ENCODE measurements at places on chromosomes 5 and 9.
A peak's percentile ranks its signal among the peaks of the same experiment; 100 is the strongest.

DNA sequence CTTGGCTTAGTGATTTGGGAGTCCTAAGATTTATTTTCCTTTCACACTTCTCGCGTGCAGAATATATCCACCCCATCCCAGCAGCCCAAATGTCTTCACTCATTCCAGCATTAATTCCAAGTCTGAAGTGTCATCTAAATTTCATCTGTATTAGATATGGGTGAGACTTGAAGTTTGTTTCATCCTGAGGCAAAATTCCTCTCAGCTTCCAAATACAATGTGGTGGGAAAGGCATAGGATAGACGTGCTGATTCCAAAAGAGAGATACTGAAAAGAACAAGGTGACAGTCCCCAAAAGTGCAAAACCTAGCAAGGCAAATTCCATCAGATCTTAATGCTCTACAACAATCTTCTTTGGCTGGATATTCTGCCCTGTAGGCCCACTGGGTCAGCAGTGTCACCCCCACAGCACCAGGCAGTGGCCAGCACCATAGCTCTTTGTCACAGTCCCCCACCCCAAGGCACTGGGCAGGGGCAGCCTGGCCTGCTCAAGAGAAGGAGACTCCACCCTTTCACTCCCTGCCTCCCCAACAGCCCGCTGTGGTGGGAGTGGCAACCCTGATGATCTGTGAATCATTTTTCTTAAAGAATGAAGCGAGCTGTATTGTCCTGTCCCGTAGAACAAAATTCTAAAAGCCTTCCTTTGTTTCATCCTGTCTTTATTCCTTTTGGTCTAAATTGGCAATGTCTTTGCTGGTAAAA lies 2.7 kb upstream of the ADAM19 start:
- no peak for DNase-seq

DNA sequence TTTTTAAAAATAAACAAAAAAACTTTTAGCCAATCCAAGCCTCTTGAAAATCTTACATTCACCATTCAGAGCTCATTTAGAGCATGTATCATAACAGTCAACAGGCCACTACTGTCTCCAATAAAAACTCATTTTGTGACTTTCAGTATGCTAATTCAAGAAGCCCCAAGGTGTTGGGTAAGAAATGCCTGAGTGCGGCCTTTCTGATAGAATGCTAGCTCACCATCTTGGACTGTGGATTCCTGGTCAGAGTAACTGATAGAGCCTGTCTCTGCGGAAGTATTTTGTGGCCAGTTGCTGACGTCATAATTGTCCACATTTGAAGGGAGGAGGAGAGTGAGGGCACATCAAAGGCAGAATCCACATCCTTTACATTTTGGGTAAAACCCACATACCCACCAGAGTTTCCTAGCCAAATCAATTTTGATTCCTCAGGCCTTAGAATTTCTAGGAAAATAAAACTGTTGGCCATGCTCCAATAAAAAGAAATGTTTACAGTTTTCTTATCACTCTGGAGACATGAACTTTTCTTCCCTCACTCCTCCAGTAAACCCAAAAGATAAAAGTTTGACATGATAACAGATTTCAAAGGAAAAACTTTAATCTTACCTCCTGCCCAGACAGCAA lies 41.1 kb upstream of the ERCC6L2 start:
- no peak for DNase-seq

- DNase-seq: no peak
Measured at GRCh38 chr5:168131519-168131918, 159.9 kb upstream of the WWC1 start.

DNA sequence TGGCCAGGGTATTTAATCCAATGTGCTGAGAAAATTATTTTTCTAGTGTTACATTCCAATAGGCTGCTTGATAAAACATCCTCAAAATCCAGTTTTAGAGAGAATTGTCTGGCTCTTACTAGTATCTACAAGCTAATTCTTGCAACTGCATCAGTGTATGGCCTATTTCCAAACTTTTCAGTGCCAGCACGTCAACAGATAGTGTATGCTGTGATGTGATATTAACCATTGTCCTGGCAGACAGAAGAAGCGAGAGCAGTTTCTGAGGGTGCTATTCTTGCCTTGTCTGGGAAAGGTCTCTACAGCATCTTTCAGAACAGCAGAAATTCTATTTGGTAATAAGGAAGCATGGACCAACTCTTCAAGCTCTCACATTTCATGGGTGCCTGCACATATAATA lies 174.2 kb upstream of the CDH12 start:
- no peak for DNase-seq

DNA sequence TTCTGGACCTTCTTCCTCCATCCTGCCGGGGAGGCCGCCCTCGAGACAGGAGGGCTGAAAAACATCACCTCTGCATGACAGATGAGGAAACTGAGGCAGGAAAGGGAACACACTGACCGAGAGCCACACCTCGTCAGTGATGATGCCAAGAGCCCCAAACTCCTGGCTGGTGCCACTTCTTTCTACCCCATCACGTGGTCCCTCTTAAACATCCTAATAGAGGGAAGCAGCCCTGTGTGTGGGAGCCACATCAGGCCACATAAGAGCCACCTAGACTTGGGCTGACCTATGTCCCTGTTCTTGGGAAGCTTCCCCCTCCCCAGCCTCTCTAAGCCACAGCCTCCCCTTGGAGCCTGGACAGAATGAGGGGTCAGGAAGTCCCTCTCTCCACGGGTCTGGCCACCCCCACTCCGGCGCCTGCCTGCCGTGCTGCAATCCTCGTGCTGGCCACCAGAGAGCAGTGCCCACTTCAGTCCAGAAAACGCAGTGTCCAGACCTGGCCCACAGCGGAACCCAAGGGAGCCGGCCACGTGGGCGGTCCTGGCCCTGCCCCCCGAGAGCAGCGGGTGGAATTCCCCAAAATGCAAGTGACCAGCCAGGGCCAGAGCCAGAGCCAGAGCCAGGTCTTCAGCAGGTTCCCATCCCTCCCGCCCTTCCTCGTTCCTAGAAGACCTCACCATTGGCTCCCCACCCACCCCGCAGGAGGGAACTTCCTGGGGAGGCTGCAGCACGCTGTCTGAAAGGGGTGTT lies 54.7 kb upstream of the SARDH start:
- peak; percentile 71 for DNase-seq

- no peak for DNase-seq
Measured at GRCh38 chr5:31478901-31479300, 53.0 kb downstream of the DROSHA start.

DNA sequence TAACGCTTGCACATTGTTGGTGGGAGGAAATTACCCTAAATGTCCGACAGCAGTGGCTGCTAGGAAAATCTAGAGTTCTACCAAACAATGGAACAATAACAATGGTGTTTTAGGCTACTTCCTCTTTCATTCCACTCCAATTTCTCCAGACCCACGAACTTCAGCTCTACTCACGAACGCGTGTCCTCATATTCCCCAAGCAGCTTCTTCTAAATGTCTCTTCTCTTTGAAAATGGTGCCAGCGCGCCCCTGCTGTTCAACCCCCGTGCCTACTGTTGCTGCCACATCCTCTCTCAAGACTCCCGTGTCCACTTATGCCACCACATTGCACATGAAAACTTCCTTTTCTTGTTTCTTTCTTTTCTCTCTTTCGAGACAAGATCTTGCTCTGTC lies 25.6 kb downstream of the OR2V2 start:
- DNase-seq: peak; percentile 61

GRCh38 chr5:61640179-61641021 lies 308.3 kb downstream of the ZSWIM6 start:
- DNase-seq: peak; percentile 52

- DNase-seq: no peak
Measured at GRCh38 chr9:95557142-95557541, 40.4 kb upstream of the PTCH1 start.

GRCh38 chr5:124620743-124621142 lies 125.7 kb downstream of the ZNF608 start:
- no peak for DNase-seq

DNA sequence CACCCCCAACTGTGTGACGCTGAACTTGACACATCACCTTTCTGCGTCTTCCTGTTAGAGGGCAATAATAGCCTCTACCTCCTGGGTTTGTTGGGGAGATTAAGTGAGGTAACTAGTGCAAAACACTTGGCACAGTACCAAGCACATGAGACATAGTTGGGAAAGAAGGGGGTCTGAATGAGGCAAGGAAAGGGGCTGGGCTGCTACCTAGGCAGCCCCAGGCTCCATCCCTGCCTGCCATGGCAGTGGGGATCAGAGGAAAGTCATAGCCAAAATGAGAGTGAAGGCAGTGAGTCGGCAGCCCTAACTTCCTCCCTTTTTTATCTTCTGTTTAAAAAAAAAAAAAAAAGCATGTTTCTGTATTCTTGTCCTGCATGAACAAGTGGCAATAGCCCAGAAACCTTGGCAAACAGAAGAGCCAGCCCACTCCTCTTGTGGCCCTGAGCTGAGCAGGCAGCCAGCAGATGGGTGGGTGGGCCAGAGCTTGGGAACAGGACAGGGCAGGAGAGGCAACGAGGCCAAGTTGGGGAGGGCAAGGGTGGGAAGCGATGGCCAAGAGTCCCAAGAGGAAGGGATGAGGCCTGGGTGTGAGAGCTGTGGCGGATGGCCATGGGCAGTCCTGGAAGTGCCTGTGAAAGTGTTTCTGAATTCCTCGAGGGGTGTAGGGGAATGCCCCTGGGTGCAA lies 11.4 kb downstream of the CAMK2A start:
- DNase-seq: no peak

DNA sequence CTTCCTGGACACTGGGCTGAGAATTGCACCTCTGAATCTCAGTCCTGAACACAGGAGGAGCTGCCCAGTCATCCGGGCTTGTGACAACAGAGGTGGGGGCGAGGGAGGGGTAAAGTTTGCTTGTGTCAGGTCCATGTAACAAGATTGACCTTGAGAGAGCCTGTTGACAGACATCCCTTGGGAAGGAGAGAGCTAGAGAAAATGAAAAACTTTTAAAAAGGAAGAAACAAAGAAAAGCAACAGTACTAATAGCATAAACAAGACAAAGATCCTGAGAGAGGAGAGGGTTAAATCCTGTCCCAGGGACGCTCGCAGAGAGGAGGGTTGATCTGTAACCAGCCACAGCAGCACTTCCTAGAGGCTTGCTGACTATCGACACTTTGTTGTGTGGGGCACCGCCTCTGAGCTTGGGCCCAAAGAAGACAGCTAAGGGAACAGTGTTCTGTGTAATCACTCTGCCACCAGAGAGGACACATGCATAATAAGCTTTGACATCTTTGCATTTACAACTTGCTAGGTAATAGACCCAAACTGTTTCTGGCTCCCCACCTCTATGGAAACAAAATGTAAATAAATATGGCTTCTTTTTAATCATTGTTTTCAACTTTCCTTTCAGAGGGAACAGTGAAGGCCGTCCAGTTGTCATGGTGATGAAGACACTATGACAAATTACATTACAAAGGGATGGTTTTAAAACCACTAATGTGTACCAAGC lies 363.7 kb downstream of the CSNK1G3 start:
- no peak for DNase-seq

GRCh38 chr5:162558120-162558519 lies 490.5 kb downstream of the GABRG2 start:
- no peak for DNase-seq

DNA sequence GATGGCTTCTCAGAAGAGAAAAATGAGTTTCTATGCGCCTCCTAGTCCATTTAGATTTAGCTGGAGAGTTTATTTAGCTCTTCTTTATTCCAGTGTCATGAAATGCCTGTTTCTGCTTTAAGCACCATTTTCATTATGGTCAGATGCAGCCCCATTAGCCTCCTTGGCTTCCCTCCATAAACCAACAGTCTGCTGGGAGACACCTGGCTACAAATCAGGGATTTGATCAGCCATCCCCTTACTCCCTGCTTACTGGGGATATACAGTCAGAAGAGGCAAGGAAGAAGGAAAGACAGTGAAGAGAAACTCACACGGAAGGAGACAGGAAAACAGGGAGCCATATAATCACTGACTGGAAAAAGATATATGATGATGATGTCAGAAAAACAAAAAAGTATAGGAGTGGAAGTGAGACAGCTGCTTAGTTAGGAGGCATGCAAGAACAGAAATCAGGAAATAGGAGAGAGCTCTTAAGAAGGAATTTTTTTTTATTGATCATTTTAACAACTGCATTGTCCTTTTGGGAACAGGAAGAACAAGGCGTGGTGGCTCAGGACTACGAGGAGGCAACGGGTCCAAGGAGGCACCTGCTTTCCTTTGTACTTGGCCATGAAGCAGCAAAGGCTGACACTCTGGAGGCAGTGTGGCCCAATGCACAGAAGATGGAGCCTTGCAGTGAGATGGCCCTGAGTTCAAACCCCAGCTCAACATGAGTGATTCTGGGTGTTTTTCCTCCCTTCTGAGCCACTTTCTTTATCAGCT lies 56.1 kb downstream of the MED27 start:
- no peak for DNase-seq

- no peak for DNase-seq
Measured at GRCh38 chr9:89014153-89014552, 22.9 kb downstream of the S1PR3 start.

- no peak for DNase-seq
Measured at GRCh38 chr5:156329171-156329611, 2.2 kb downstream of the SGCD start.

DNA sequence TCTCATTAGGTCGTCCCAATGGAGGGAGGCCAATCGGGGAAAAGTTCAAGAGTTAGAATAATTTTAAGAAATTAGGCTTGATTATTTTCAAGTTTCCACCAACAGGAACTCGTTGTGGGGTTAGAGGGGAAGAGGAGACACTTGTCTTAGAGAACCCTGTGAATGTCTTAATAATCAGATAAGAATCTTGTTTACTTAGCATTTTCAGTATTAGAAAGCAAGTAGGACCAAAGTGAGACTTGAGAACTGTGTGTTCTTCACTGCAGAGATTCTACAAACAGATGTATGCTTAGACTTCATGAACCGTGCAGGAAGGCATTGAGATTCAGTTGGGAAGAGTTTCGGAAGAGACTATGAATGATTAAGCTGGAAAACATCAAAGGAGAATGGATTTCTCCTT lies 69.0 kb upstream of the HMHB1 start:
- DNase-seq: no peak

DNA sequence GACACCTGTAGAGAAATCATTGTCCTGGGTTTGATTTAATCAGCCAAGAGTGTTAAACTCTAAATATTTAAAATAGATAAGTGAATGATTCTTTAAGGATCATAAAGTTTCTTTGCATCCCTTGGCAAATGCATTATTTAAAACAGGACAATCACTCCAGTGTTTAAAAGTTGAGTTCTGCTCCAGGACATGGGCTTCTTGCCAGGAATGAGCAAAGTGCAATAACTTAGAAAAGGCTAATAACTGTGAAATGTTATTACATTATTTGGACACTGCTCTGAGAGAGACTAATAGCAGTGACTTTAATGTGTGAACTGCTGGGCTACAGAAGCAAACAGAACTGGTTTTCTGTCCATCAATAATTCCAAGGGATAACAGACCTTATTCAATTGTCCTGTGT lies 283.3 kb downstream of the GABRB2 start:
- DNase-seq: no peak

GRCh38 chr5:13921578-13921977 lies 22.9 kb downstream of the DNAH5 start:
- no peak for DNase-seq

- DNase-seq: no peak
Measured at GRCh38 chr9:90996154-90997065, 194.8 kb downstream of the SYK start.

GRCh38 chr5:110932755-110933488 lies 138.6 kb upstream of the TSLP start:
- no peak for DNase-seq

GRCh38 chr5:140833993-140834392 lies at the start of gene PCDHA7:
PCDHA7 (plus strand) TSS chr5:140834269; CDS start chr5:140834384, 115 bp downstream.
- no peak for DNase-seq

Data from RWPE1 (cell line).